CD4-positive, alpha-beta T cell treated with Interleukin-17A for 1 hour (primary cell): ENCODE measurements at places on chromosomes 1 and 21.

DNA sequence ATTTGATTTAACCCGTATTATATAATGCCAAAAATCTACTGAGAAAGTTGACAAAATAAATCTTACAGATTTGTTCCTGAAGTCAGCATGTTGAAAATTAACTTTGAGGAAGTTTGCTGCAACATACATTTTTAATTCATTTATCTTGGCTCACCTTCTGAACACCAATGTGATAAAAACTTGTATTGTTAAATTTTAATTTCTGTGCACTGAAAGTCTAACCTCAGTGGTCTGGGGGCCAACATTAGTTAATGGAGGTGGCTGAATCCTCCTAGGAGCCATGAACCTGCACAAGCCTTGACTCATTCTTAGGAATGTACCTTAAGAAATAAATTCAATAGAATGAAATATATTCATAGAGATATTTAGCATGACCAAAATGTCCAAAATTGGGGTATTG, 95.3 kb downstream of the ADSS2 start:
- DNase-seq: no peak

DNA sequence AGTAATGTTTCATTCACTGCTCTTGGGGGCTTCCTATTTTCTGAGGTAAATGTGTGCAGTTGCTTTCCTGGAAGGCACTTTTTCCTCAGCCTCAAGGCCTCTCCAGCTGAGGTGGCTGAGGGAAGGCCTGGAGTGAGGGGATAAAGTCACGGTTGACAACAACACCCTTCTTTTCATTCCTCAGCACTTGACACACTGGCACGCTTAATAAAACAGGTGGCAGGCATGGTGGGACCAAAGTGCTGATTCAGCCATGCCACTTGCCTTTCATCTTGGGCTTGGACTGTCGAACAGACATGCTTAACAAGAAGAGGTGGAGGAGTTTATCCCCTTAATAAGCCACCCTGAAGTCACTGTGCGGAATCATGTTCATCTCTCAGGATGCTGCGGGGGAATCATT, 23.6 kb upstream of the GRHL3 start:
- no peak for DNase-seq

DNA sequence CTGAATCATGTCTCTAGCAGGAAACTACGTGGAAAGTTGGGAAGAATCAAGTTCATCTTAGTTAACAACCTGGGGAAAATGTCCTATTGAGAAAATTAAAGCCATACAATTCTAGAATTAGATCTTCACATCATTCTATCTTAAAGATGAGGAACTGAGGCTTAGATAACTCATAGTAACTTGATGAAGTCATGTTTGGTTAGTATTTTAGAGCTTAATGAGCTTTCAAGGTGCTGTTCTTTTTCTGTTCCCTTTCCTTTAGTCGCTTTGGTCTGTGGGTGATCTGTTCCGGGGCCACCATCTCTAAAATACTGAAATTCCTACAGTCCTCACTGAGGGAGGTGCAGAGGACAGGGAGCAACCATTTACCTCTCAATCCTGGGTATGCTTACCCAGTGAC, 4.3 kb upstream of the GLUL start:
- no peak for DNase-seq

DNA sequence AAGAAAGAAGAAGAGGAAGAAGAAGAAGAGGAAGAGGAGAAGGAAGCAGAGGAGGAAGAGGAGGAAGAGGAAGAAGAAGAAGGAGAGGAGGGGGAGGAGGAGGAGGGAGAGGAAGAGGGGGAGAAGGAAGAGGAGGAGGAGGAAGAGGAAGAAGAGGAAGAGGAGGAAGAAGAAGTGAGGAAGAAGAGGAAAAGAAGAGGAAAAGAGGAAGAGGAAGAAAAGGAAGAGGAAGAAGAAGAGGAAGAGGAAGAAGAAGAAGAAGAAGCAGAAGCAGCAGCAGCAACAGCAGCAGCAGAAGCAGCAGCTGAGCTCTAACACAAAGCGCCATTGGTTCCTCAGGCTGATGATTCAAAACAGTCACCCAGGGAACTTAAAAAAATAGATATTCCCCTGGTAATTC, 34.0 kb downstream of the DNAI4 start:
- no peak for DNase-seq
